ENCODE measurements at places on chromosomes 1 and 21.

DNA sequence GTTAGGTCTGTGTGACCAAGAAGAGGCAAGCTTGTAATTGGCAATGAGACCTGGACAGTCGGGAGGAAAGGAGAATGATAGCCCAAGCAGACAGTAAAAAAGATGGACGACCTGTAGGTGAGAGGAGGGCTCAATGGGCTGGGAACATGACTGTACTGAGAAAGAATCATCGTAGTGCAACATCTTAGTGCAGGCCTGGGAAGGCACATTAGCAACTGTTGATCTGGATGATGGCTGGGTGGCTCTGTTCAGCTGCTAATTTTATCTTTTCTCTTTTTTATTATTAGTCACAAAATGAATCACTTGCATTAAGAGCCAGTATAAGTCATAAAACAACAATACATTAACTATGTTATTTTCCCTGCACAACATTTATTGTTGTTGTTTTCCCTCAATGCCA, 32.9 kb downstream of the IFI44 start:
- DNase-seq = no peak

- no peak for DNase-seq
Observed at GRCh38 chr1:187854457-187854856, 1025.7 kb downstream of the PLA2G4A start.

GRCh38 chr1:224579526-224579925, 36.6 kb upstream of the CNIH3 start:
- DNase-seq = no peak

DNA sequence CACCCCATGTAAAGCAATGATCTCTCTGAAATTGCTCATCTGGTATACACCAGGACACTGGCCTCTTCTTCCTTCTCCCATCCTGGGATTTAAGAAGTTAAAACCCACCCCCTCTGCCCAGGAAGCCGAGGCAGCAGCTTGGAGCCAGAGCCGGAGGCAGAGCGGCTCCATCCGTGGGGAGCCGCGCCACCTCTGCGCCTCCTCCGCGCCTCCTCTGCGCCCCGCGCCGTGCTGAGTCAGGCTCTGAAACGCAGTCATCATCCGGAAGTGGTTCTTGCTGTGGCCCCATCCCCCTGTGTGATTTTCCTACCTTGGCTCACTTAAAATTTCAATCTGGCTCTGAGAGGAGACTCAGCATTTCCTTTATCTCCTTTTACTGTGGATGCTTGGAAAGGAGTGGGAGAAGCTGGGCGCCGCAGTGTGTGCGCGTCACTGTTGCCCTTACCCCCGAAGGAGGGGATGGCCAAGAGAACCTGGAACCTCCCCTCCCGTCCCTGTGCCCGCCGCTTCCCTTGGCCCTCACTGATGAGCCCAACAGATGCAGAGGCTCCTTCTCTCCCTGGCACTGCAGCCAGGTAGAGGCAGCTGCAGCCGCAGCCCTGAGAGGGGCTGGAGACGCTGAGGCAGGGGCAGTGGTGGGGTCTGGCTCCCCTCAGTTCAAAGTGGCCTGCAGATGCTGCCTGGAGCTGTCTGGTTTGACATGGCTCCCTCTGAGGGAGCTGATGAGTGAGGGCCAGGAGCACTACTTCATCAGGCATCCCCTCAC, 15.3 kb upstream of the NPHP4 start:
- DNase-seq = no peak

GRCh38 chr1:9322661-9323244, 30.1 kb downstream of the SPSB1 start:
- DNase-seq = no peak

- no peak for DNase-seq
Observed at GRCh38 chr1:12607263-12607662, 10.7 kb downstream of the DHRS3 start.

GRCh38 chr1:159000625-159001024, 9.1 kb upstream of the IFI16 start:
- peak; percentile 83 for DNase-seq

DNA sequence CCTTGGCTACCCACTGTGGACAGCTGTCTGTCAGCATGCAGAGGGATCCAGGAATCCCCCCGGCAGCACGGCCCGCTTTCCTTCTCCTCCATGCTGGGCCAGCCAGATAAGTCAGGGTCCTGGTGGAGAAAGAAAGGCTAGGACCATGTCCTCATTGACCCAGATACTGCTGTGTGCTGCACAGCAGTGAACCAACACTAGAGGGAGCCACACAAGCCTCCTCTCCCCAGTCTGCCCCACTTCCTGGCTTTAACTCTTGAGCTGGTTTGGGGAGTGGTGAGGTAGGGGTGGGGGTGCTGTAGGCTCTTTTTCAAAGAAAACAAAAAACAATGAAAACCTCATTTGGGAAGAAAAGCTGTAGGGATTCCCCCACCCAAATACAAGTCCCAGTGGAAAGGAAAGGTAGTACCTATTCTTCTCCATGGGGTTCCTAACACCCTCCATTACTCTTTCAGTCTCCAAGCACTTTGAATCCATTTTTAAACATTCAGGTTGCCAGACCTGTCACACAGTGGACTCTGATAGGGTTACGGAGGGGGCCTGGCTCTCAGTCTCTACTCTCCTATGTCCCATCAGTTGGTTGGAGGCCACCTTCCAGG, 84.9 kb upstream of the CD1D start:
- no peak for DNase-seq

DNA sequence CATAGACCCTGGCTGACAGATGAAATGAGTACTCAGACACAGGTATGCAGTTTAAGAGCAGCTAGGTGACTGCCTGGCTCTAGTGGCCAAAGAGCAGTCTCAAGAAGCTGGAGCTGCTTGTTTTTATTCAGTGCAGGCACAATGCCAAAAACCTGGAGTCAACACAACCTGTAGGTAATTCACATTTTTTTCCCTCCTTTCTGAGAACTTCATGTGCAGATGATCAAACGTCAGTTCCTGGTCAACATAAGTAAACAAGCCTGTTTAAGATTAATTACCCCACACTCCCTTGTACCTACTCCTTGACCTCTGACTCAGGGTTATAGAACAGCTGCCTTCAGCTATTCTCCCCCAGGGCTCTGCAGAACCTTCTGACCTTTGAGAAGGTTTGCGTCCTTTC, 17.3 kb upstream of the ACADM start:
- DNase-seq = no peak

DNA sequence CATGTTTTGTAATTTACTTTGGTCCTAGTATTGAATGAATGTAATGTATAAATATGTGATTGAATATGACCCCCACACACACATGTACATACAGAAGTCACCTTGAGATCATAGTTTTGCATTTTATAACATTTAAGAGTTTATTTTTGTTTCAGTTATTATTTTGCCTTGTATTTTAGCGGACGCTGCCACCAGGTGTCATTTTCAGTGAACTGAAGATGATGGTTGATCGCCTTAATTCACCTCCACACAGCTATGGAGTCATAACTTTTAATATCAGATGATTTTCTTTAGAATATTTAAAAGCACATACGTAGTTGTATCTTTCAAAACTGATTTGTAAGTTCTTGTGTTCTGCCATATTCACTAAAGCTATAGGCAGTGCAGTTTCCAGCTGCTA, 130.4 kb downstream of the DYRK1A start:
- no peak for DNase-seq

GRCh38 chr1:18908911-18909771, 6.8 kb upstream of the ALDH4A1 start:
- no peak for DNase-seq

DNA sequence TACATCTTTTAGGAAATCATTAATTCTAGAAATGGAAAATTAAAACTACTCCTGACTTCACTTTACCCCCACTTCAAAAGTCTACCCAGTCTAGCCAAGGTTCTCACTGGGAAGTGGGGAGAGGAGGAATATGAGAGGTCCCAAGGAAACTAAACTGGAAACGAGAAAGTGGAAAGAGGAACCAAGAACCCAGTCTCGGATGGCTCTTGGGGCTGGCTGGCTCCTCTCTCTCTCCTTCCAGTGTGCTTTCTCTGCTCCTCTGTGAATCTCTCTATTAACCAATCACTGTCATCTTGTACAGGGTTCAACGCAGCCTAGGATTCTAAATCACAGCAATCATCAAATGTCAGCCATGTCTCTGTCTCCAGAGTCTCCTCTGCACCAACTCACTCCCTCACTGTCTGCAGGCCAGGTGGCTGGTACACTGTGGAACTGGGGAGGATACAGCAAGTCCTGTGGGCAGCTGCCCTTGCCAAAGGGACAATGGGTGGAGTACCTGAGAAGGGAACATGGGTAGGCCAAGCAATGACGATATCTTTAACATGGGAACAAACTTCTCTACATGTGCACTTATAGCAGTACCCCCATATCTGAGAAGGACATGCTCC, 33.7 kb downstream of the GNB1 start:
- no peak for DNase-seq

GRCh38 chr1:42141978-42142377, 11.2 kb upstream of the GUCA2B start:
- no peak for DNase-seq

GRCh38 chr1:196546272-196547111, 61.7 kb downstream of the KCNT2 start:
- DNase-seq = no peak

DNA sequence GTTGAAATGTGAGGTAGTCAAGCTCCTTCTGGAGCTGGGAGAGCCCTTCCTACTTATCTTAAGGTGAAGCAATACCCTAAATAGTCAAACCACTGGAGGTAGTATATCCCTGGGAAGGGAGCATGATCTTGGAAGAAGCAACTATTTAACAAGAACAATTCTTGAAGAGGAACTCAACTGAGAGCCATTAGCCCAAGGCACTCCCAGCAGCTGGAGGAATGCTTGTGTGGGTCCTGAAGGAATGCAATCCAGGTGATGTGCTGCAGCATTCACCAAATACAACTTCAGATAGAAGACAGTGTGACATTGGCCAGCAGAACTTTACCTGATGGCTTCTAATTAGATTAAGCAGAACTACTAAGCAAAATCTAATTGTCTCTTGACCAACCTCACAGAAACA, 9.5 kb downstream of the FCER1A start:
- DNase-seq = no peak

DNA sequence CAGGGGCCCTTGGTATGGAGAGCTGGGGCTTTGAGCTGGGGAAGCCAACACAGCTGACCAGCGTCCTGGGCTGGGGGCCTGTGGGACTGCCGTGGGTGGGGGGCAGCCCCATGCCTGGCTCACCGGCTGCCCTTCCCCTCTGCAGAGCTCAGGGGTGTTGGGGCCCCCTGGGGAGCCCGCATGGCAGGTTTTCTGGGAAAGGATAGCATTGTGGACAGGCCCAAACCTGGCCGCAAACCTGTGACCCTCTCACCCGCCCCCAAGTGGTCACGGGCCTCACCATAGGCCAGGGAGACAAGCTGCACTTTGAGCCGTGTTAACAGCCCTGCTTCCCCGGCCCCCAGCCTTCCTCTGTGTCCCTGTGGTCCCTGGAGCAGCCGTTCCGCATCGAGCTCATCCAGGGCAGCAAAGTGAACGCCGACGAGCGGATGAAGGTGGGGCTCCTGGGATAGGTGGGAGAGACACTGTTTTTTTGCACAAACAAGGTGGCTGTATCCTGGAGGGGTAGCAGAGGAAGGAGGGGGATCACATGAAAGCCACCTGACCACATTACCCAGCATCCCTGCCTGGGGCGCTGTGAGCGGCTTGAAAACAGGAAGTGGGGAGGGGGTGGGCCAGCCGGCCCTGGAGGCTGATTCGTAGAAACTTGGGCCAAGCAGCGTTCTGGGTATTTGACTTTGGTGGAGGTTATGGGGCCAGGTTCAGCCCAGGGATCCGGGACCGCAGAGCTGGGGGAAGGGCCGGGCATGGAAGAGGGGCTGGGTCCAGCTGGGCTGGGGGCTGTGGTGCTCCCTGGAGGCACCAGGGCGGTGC, 65.9 kb downstream of the PIK3CD start:
- no peak for DNase-seq

GRCh38 chr1:200336901-200337391, 72.9 kb downstream of the ZNF281 start:
- no peak for DNase-seq

GRCh38 chr21:42559326-42559725, 45.7 kb downstream of the SLC37A1 start:
- no peak for DNase-seq

- DNase-seq = no peak
Observed at GRCh38 chr1:234140388-234140787, 232.9 kb upstream of the COA6 start.

GRCh38 chr1:215081661-215082531, 641 bp upstream of the KCNK2 start:
- no peak for DNase-seq

DNA sequence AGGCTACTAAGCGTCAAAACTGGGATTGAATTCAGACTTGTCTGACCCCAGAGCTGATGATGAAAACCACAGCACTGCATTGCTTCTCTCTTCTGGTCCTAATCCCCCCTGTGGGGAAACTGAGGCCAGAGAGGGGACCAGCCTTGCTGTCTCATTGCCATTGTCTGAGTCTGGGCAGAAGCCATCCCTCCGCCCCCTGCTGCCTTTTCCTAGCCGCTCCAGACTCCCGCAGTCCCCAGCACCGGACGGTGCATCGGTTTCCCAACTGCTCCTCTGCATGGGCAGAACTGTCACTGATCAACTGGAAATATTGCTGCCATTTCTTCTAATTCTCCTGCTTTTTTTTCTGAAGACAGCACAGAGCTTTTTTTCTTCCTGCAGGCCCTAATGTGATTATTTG, 157.4 kb downstream of the ACTL8 start:
- DNase-seq = no peak

DNA sequence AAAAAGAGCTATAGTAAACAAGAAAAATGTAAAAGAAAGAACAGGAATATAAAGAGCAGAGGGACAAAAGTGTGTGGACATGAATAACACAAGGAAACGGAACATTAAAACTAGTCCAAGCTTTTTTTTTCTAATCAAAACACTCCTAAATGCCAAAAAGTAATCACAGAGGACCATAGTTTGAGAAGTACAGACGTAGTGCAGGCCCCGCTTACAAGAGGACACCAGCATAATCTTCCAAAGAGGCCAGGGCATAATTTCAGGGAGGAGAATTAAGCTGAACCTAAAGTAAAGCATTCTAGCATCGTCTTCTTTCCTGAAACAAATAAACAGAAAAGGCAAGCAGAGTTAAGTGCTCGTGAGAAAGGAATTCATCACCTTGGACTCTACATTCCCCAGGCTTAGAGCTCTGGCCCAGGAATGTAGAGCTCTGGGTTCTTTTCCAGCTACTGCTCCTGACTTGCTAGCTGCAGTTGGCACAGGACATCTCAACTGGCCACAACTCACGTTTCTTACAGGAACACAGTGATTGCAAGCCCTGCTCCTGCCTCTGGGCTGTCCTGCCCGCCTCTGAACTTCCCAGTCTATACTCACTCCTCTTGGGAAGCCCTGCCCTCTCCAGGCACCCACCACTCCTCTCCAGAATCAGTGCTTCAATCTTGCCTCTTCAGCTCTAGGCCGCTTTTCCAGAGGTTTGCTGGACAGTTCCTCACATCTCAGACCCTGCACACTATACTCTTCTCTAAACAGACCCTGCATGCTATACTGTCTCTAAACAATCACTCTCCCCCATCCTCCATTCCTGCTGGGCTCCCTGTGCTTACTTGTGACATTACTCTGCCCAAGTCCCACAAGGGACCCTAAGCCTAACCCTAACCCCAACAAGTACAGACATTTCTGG, 9.8 kb downstream of the RGS8 start:
- no peak for DNase-seq

- DNase-seq = no peak
Observed at GRCh38 chr1:163670989-163671757, 349.4 kb downstream of the NUF2 start.

Measured in glomerular endothelial cell (primary cell).